Activated naive CD4-positive, alpha-beta T cell treated with anti-CD3 and anti-CD28 coated beads, Interleukin-2, amount 50 U/mL, for 72 hours (primary cell): ENCODE measurements at places on chromosomes 1 and 21. TPM values are rescaled to one million over a fixed set of nuclear protein-coding genes. Genes with fewer than 3 reads are reported as not detected.

The TSTD1 gene
- 59.3 TPM for total RNA-seq

The KLHDC8A gene
- not detected for total RNA-seq

The KPRP gene
- total RNA-seq: not detected

The FMO1 gene
- not detected for total RNA-seq

The CTTNBP2NL gene
- total RNA-seq: 5.5 TPM

The OR6N1 gene
- total RNA-seq: not detected

The MNDA gene
- not detected for total RNA-seq

The OLFML2B gene
- total RNA-seq: 0.18 TPM

The PDC gene
- total RNA-seq: not detected

The HES5 gene
- total RNA-seq: not detected

The YARS1 gene
- 217 TPM for total RNA-seq

The SLC2A1 gene
- 121 TPM for total RNA-seq

The OR2T2 gene
- not detected for total RNA-seq

The ELOA gene
- total RNA-seq: 30.9 TPM

The ADORA1 gene
- not detected for total RNA-seq

The AMY1C gene
- total RNA-seq: not detected

The KCNJ9 gene
- total RNA-seq: 0.06 TPM

The FAM131C gene
- total RNA-seq: 1.2 TPM

The AMY1A gene
- not detected for total RNA-seq

The BRINP2 gene
- not detected for total RNA-seq

The IL10RB gene
- 33.5 TPM for total RNA-seq

GRCh38 chr1:215900684-215901083 is 333.6 kb downstream of the KCTD3 start:
- DNase-seq: no peak

DNA sequence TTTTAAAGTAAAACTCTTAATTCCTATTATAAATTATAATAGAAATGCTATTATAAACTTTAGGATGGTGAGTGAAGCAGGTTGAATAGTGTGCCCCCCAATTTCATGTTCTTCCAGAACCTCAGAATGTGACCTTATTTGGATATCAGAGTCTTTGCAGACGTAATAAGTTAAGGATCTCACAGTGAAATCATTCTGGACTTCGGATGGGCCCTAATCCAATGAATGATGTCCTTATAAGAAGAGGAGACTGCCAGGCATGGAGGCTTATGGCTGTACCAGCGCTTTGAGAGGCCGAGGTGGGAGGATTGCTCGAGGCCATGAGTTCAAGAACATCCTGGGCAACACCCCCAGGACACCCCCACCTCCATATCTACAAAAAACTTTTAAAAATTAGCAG is 9.4 kb upstream of the MT1HL1 start:
- no peak for DNase-seq

DNA sequence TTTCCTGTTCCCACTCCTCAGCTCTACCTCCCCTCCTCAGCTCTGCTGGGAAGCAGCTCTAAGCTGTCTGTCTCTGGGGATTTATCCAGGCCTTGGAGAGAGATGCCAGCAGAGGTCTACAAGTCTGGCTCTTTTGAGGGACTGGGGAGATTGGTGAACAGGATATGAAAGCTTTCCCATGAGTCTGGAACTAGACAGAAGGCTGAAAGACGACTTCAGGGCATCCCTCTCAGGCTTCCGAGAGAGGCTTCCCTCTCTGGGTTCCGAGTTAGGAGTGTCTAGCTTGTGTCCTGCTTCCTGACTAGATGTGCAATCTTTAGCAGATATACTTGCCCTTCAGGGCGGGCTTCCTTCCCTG is 733 bp downstream of the TMEM35B start:
- DNase-seq: no peak

DNA sequence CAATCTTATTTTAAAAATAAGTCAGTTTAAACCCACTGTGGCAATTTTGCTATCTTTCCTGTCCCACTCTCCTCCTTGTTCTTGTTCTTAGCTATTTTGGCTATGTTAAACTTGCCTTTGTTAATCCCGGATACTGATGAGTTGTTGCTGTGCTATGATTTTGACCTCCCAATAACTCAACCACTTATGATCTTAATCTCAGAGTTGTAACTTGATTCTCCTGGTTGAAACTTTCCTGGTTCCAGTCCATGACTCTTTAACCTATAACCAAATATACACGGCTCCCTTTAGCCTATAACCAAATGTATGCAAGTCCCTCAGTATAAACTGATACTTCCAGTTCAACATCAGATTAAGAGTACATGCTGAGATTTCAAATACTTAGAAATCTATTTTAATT is 15.6 kb upstream of the ACADM start:
- DNase-seq: no peak

- DNase-seq: no peak
These were observed 178.1 kb downstream of the AK5 start for GRCh38 chr1:77459881-77460280.

- no peak for DNase-seq
These were observed 36.5 kb downstream of the NCF2 start for GRCh38 chr1:183553764-183554163.

- no peak for DNase-seq
These were observed 52.3 kb upstream of the LBR start for GRCh38 chr1:225479996-225480720.

GRCh38 chr21:36791695-36792470 is 93.0 kb downstream of the SIM2 start:
- DNase-seq: no peak

DNA sequence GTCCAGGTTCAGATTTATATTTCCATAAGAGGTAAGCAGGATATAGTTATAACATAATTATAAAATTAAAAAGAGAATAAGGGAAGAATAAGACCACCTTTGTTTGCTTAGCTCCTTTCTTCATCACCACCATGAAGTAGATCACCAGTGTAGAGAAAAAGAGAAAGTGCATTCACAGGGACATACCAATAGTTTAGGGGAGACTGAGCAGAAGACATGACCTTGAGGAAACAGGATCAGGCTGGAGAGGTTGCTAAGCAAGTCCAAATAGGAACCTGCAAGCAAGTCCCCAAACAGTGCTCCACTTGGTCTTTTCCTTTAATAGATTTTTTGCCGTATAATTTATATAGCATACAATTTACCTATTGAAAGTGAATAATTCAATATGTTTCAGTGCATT is 63.0 kb downstream of the KCNT2 start:
- no peak for DNase-seq

GRCh38 chr1:167249702-167250101 is 29.0 kb downstream of the POU2F1 start:
- no peak for DNase-seq

DNA sequence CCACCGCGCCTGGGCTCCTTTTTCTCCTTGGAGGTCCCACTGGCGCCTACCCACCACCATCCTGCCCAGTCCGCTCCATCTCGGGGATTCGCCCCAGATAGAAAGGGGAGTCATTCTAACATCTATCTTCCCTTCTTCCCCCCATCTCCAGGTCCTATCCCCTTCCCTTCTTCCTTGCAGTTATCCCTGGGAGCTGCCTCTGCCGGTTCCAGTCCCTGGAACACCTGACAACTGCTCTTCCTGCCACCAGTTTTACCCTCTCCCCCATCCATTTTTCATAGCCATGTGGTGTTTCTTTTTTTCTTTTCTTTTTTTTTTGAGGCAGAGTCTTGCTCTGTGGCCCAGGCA is 12.0 kb upstream of the COL16A1 start:
- DNase-seq: no peak

GRCh38 chr1:183792300-183792699 is 12.6 kb upstream of the RGL1 start:
- no peak for DNase-seq

DNA sequence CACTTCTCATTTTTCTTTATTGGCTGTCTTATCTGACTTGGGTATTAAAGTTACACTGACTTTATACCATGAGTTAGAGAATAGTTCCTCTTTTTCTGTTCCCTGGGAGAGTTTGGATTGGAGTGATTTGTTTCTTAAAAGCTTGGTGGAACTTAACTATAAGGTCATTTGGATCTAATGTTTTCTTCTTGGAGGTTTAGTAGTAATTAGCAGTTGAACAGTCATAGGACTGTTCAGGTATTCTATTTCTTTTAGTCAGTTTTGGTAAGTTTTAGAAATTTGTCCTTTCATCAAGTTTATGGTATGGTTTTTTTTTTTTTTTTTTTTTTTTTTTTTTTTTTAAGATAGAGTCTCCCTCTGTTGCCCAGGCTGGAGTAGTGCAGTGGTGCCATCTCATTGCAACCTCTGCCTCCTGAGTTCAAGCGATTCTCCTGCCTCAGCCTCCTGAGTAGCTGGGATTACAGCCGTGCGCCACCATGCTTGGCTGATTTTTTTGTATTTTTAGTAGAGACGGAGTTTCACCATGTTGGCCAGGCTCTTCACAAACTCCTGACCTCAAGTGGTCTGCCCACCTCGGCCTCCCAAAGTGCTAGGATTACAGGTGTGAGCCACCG is 6.3 kb downstream of the TTC3 start:
- no peak for DNase-seq

DNA sequence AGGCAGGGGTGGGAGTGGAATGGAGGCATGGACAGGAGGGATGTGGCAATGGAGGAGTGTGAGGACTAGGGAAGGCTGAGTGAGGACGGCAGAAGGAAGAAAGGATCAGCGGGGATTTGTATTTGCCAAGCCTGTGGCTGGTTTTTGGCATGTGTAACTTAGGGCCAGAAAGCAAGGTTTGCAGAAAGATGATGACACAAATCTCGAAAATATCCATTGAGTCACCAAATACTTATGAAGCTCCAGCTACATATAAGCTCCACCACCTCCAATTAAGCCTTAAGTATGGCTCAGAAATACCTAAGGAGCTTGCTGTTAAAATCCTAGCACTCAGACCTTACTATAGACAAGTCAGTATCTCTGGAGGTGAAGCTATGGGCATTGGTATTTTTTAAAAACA is 90.1 kb downstream of the OMA1 start:
- no peak for DNase-seq

DNA sequence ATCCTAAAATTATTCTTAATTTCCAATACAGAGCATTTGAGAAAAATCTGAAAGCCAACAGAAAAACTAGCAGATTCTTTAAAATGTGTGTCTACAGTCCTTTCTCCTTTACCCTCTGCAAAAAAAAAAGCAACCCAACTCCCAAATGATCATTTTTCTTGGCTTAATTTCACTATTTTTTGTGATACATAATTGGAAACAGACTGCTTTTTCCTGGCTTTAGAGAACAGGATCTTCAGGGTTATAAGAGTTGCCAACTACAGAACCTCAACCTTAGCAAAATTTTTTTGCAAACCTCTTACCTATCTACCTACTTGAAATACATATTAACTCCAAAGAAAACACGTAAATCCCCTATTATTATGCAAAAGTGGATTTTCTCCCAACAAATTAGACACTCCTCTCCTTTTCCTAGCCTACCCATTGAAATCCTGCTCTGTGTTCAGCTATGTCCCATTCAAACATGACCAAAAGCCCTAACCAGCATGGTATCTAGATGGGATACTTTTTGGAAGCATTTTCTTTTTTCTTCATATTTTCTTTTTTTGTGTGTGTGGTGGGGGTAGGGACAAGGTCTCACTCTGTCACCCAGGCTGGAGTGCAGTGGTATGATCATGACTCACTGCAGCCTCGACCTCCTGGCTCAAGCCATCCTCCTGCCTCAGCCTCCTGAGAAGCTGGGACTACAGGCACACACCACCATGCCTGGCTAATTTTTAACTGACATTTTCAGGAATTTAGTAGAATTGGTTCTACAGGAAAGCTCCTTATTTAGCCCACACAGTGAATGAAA is 9.0 kb downstream of the TGFBR3 start:
- DNase-seq: no peak

DNA sequence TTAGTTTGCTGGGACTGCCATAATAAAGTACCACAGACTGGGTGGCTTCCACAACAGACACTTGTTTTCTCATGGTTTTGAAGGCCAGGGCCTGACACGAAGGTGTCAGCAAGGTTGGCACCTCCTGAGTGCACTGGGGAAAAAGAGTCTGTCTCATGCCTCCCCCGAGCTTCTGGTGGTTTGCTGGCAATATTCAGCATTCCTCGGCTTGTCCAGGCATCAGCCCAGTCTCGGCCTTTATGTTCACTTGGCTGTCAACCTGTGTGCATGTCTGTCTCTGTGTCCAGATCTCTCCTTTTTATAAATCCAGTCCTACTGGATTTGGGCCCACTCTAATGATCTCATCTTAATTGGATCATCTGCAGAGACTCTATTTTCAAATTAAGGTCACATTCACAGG is 72.6 kb downstream of the DOP1B start:
- no peak for DNase-seq

DNA sequence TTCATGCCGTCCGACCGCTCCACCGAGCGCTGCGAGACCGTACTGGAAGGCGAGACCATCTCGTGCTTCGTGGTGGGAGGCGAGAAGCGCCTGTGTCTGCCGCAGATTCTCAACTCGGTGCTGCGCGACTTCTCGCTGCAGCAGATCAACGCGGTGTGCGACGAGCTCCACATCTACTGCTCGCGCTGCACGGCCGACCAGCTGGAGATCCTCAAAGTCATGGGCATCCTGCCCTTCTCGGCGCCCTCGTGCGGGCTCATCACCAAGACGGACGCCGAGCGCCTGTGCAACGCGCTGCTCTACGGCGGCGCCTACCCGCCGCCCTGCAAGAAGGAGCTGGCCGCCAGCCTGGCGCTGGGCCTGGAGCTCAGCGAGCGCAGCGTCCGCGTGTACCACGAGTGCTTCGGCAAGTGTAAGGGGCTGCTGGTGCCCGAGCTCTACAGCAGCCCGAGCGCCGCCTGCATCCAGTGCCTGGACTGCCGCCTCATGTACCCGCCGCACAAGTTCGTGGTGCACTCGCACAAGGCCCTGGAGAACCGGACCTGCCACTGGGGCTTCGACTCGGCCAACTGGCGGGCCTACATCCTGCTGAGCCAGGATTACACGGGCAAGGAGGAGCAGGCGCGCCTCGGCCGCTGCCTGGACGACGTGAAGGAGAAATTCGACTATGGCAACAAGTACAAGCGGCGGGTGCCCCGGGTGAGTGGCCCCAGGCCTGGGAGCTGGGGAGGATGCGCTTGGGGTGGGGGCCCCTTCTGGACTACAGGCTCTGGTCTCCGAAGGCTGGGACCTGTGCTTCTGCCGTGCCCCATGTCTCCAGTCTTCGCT is 1.1 kb downstream of the SKI start:
- DNase-seq: no peak

GRCh38 chr1:224259986-224260385 is 70.0 kb downstream of the NVL start:
- DNase-seq: no peak

DNA sequence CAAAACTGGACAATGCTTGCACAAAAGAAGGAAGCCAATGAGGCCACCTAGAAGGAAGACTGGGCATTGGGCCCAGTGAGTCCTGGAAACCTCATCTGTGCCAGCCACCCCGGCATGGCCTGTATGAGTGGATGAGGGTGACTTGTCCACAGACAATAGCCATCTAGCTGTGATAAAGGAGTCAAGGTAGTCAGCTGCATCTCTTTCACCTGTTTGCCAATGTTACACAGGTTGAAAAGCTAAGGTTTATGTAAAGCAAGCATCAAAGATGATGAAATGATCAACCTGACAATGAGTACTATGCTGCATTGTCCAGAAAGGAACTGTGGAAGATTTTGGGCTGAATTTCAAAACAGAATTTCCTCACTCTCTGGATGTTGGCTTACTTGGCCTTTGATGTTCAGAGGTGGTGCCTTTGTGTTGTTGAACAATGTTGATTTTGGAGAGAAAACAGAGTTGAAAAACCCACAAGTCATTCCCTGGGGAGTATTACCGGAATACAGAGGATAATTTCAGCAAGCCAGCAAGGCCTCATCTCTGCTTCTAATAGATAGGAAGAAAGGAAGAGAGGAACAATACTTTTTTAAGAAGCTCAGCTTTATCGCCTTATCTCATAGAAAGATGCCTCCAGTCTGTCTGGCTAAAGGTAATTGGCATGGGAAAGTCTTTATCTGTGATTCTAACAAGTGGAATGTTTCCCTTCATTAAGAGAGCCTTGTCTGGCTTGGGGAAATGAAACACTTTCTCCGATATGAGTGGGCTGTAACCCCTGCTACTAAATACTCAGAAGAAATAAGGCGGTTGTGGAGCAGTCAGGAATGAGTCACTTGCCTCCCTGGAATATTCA is 11.4 kb upstream of the SELE start:
- no peak for DNase-seq
